ENCODE measurements at places on chromosomes 11 and 22.

GRCh38 chr11:69707176-69707575, 3.4 kb upstream of the FGF19 start:
- DNase-seq, result no peak

GRCh38 chr11:57205041-57205641, 23.4 kb downstream of the LRRC55 start:
- DNase-seq, result peak; percentile 12

GRCh38 chr22:29481265-29482000, 1.4 kb downstream of the NEFH start:
- no peak for DNase-seq

GRCh38 chr22:42308892-42309468, 38.5 kb upstream of the TCF20 start:
- DNase-seq, result no peak

DNA sequence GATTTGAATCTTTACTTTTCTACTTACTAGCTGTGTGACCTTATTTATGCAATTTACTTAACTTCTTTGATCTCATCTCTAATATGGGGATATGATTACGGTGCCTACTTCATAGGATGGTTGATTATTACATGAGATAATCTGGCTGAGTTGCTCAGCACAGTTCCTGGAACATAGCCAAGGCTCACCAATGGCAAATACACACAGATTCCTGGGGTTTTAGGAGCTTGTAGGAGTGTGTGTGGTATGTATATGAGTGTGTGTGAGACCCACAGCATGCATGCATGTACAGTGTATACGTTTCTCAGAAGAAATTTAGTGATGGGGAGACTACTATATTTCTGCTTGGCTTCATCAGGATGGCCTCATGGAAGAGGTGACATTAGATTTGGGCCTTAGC, 256.9 kb downstream of the KIRREL3 start:
- DNase-seq, result no peak

GRCh38 chr11:116109228-116109627, 605.0 kb upstream of the CADM1 start:
- DNase-seq, result peak; percentile 20

- no peak for DNase-seq
These were observed 34.9 kb downstream of the SBF1 start for GRCh38 chr22:50439871-50440331.

DNA sequence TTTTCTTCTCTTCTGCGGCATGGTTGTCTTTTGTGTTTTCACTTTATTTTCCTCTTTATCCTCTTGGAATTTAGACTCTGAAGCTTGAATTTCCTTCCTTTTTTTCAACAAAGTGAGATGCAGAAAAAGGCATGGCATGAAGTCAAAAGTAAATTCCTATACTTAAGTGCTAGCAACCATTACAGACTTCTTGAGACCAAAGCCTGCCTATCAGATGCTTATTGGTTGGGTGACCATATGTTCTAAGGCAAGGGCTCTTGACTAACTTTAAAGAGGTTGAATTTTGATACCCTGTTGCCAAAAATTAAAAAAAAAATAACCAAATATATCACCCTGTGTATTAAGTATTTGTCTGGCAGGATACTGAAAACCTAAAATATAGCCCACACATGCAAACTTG, 237.4 kb downstream of the TMEM135 start:
- DNase-seq, result no peak

GRCh38 chr11:62479631-62480201, 60.9 kb downstream of the SCGB1A1 start:
- DNase-seq, result no peak

GRCh38 chr11:285894-286220, 3.1 kb upstream of the PGGHG start:
- no peak for DNase-seq

DNA sequence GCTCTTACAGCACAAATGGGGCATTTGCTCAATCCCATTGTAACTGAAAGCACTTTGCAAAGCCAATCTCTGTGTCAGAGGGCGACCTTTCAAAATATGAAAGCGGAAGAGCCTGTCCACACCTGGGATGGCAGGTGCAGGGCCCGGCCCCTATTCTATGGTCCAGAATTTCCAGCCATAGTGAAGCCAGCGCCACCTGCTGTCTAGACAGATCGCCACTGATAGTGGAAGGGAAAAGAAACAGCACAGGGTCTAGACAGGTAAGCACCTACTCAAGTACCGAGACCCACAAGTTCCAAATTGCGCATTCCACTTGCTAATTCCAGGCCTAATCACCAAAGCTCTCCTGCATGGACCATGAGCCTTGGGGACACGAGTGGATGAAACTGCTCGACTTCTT, 141.4 kb downstream of the NTM start:
- peak; percentile 29 for DNase-seq

GRCh38 chr11:121451178-121451985, 732 bp upstream of the SORL1 start:
- peak; percentile 36 for DNase-seq

DNA sequence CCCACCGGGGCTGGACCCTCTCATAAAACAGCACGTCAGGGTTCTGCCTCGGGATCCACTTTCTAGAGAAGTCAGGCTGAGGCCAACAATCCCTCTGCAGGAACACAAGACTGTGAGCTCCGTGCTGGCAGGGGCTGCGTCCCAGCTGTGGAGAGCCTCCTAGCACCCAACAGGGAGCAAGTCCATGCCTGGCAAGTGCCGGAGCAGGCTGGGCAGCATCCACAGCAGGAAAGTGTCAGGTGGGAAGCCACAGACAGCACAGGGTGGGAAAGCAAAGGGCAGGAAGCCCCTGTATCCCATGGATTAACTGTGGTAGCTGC, 682.3 kb downstream of the TBC1D22A start:
- DNase-seq, result no peak

- DNase-seq, result no peak
These were observed 385.6 kb upstream of the LRRC4C start for GRCh38 chr11:41845066-41845465.

GRCh38 chr11:2963761-2964160, 28.4 kb downstream of the NAP1L4 start:
- no peak for DNase-seq

DNA sequence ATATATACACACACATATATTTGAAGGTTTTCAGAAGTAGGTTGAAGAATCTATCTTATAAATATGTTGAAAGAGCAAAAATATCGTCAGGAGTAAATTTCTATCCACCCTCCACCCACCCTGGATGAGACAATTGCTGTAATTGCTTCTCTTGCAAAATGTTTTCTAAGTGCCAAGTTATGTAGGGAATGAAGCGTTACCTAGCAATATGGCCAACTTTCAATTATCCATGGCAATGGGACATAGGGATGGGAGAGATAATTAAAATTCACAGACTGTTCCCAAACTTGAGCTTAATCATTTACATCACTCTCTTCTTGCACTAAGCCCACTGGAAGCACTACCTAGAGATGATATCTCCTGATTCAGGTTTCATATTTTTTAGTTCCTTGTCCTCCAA, 806.2 kb upstream of the RAG2 start:
- DNase-seq, result no peak

DNA sequence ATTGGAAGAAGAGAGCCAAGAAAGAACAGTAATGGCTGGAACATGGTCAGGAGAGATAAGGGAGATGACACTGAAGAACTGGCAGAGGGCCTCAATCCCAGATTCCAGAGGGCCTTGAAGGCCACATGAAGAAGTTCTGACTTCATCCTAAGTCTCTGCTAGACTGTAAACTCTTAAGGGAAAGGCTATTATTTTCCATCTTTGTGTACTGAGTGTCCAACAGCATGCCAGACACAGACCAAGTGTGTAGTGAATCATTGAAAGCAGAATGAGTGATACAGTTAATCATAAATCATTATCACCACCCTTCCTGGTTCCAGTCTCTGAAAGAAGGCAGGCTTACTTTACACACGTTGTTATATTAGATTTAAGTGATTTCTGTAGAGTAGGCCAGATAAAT, 185.3 kb upstream of the C11orf87 start:
- DNase-seq, result no peak

DNA sequence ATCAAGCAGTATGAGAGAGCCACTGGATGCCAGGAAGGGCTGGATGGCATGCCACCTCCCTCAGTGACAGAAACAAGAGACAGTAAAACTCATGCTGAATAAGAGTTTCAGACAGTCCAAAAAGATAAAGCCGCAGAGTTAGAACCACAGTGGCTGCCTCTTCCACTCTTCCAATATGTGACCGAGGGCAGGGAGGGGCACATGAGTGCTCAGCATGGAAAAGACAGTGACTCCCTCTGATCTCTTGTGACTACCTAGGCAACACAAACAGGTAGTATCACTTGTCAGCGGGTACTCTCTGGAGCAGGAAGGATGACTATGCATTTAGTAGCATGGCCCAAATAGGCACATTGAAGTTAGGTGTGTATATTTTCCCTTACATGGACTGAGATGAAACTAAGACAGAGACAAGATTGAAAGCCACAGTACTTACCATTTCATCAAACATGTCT, 295.4 kb downstream of the CADM1 start:
- DNase-seq, result no peak

- peak; percentile 54 for DNase-seq
These were observed 6.0 kb downstream of the P2RX6 start for GRCh38 chr22:21020802-21021429.

GRCh38 chr11:115503886-115504275, 334 bp downstream of the CADM1 start:
- DNase-seq, result no peak

DNA sequence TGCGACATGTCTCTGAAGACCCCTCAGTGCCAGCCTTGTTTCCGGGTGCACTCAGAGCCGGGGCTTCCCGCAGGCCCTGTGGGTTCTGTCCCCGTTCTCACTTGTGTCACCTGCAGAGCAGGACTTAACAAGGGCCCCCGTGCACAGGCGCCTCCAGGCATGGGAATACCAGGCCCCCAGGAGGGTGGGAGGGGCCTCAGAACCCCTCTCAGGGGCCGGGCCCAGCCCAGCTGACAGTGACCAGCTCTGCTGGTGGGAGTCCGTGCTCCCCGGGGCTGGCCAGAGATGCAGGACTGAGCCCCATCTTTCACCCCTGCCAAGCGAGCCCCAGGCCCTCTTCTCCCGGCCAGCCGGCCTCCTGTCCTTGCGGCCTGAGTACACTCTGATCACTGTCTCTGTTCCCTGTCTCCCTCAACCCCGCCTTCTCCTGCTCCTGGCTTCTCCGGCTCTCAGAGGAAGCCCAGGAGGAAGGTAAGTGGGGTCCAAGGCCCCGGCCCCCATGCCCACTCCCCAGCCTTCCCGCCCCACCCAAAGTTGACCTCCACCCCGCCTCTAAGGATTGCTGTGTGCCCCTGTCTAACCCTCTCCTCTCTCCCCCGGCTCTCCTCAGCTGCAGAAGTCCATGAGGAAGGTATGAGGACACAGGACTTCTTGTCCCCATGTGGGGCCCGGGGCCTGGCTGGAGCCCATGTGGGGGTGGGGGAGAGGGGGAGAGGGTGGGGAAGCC, 5.3 kb downstream of the TNNT3 start:
- DNase-seq, result no peak

DNA sequence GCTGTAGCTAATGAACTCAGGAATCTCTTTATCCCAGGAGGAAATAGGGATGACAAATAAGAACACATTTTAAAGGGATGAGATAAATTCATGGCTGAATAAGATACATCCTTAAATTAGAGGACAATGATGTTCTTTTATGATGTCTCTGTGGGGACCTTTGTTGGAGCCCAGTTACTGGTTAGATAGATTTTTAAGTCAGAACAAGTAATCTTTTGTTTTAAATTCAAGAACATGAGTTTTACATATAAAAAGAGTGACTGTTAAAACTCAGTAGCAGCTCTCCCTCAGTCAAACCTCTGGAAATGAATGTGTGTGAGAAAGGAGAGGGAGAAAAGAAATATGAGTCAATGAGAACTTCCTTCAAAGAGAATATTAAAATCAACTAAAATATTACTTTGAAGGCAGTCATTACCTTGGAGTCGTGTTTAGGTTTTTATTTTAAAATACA, 241.6 kb downstream of the SWAP70 start:
- no peak for DNase-seq

GRCh38 chr11:69293819-69294505, at the start of gene MYEOV:
MYEOV (plus strand) TSS chr11:69294155; CDS start chr11:69295355, 1,200 bp downstream.
- peak; percentile 74 for DNase-seq

- DNase-seq, result peak; percentile 38
These were observed 3.1 kb downstream of the TNKS1BP1 start for GRCh38 chr11:57321388-57322255.

DNA sequence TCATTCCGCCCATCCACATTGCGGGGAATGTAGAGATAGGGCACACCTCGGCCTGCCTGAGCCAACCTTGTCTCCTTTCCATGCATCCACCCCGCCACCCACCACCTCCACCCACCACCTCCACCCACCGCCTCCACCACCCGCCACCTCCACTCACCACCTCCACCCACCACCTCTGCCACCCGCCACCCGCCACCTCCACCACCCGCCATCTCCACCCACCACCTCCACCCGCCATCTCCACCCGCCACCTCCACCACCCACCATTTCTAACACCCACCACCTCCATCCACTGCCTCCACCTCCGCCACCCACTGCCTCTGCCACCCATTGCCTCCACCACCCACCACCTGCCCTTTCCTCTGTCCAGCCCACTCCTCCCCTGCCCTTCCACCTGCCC, 78.4 kb downstream of the IGLL1 start:
- no peak for DNase-seq

- DNase-seq, result no peak
These were observed 19.0 kb upstream of the CABP7 start for GRCh38 chr22:29700900-29701154.

- DNase-seq, result peak; percentile 15
These were observed 66.3 kb downstream of the PRDM11 start for GRCh38 chr11:45212566-45213315.

- DNase-seq, result peak; percentile 52
These were observed 988 bp downstream of the RPS3 start for GRCh38 chr11:75400146-75400865.
